ENCODE measurements at places on chromosomes 5 and 9. TPM values are rescaled to one million over a fixed set of nuclear protein-coding genes. Genes with fewer than 3 reads are reported as not detected.

DNA sequence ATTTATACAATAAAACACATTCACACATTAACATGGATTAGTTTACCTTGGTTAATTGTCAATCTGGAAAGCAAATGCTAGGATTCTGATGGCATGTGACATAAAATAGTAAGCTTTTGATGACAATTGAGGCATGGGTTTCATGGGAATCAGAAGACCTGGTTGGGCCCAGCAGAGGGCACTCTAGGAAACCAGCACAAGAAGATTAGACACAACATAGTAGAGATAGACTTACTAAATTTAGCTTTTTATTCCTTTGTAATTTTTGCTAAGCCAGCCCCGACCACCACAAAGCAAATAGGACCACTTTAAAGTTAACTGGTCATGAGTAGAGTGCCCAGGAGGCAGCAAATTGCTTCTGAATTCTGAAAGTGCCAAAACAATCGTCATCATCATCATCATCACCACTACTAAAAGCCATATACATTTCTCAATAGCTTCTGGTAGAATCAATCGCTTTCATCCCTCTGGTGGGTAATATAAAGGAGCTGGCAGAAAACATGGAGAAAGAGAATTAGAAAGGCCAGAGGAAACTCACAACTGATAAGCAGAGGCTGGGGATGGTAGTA is 163.2 kb downstream of the ARRDC3 start:
- DNase-seq, result no peak

- no peak for DNase-seq
Observed at GRCh38 chr5:142680605-142681259, 5.2 kb downstream of the FGF1 start.

DNA sequence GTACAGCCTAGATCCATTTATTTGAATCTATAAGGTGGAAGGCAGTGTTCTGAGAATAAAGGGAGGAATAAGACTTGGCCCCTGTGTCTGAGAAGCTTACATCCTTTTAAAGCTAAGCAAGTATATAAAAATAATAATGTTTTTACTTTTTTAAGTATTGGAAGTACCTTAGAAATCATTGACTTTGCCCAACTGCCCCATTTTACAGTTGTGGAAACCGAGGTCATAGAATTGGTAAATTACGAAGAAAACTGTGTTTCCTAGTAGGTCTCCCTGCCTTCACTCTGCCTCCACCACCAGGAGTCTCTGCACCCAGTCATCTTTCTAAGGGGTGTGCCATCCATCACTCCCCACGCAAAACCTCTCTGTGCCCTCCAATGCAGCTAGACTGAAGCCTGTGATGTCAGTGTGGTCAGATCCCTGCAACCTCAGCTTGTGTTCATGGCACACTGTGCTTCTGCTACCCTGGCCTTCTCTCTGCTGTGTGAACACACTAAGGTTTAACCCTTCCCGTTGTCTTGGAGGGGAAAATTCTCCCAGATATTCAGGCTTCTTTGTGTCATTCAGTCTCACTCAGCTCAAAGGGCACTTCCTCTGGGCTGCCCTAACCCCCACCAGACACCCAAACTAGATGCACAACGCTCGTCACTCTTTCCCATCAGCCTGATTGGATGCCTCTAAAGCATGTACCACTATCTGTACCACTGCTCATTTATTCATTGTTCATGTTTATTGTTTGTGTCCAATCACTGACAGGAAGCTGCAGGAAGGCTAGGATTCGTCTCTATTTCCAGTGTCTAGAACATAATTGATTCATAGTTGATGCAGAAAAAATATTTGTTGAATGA is 18.2 kb downstream of the ADRB2 start:
- no peak for DNase-seq

Gene MEIKIN
- not detected for total RNA-seq

Gene SNX2
- 96.7 TPM for total RNA-seq

All from sigmoid colon (tissue), 7 donors.